Suppressor macrophage treated with lipopolysaccharide for 1 hour (primary cell): ENCODE measurements at places on chromosomes 16 and 17.

GRCh38 chr16:49747654-49748053 lies 108.3 kb downstream of the ZNF423 start:
- no peak for DNase-seq

GRCh38 chr17:7833795-7834541 lies at the start of gene KDM6B:
TSS of gene KDM6B (plus strand) at chr17:7834217. CDS start at chr17:7845555, 11,338 bp downstream.
- peak; percentile 97 for DNase-seq

DNA sequence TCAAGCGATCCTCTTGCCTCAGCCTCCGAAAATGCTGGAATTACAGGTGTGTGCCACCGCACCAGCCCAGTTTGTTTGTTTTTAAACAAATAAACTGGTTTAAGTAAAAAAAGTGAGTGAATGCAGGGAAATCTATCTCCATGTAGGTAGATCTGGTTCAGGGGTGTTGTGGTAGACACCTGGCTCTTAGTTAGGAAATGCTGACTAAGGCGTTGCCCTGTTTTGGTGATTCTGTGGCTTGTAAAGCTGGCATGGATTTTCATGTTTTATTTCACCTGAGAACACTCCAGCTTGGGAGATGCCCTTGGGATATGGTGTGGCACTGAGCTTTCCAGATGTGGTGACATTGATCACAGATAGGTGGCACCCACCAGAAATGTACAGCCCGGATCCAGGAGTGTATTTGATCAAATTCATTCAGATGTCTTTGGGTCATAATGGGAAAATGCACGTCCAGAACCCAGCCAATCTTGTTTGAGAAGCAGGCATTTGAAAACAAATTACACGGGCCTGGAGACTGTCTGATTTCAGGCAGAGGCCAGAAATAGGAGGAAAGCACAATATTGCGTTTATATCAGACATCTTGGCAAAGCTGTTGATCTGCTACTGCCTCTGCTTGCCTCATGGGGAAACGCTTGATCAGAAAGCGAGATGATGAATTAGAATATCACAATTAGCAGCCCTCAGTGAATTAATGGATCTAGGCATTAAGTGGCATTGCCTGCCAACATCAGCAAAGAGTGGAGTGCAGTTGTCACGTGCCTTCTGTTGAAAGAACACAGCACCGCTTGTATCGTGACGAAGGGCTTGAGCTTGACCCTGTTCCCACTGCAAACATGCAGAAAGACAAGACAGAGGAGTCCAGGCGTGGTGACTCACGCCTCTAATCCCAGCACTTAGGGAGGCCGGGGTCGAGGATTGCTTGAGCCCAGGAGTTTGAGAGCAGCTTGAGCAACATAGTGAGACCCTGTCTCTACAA lies 7.3 kb upstream of the IL34 start:
- DNase-seq, result no peak

DNA sequence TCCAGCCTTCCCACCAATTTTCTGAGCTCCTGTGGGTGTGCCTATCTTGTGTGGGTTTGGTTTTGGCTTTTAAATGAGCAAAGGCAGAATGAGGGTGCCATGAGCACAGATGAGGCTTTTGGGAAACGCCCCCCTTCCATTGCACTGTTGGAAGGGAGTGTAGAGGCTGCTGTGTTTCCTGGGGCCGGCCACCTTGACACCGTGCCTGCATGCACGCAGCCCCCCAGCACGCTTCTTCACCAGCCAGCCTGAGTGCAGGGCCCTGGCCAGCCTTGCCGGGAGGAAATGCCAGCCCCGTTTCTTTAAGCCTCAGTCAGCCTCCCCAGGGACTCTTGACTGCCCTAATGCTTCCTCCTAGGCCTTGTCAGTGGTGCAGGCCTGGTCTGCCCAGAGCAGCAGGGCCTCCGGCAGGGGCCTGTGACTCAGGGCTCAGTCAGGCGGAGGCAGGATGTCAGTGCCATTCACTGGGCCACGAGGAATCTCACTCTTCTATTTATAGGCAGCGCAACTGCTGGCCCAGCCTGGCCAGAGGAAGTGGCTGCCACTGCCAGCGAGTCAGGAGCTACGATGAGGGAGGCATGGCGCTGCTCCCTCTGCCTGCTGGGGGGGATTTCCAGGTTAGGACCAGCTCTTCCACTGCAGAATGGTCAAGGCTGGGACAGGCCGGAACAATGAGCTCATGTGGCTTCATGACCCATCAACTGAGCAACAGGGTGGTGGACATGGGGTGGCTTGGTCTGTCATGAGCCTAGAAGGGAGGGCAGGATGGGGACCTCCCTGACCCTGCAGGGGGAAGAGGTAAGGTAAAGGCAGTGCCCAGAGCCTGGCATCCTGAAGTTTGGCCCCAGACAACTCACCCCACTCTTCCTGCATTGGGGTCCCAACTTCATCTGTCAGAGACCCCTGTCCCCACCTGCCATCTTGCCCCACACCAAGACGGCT lies 205.2 kb downstream of the RAB11FIP4 start:
- DNase-seq, result peak; percentile 99

GRCh38 chr17:68909066-68909465 lies 46.1 kb downstream of the ABCA8 start:
- DNase-seq, result peak; percentile 75

DNA sequence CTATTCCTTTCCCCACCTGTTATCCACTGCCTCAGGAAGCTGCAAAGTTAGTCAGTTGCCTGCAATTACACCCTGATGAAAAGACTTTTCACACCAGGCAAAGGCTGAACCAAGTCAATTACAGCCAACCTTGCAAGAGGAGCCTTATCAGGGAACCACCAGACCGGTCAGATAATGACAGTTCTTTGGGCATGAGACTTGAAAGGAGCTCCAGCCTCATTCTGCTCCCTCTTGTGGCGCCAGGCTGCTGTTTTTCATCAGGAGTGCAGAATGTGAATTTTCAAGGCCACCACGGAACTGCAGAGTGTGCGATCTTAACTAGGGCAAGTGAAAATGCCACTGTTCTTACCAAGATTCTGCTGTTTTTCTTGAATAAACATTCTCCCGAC lies 22.5 kb downstream of the DNAI2 start:
- peak; percentile 85 for DNase-seq

GRCh38 chr16:69319381-69319780 lies 8.2 kb downstream of the VPS4A start:
- DNase-seq, result no peak
